Inflammatory macrophage treated with lipopolysaccharide for 1 hour (primary cell): ENCODE measurements at places on chromosomes 4 and X.
A peak's percentile ranks its signal among the peaks of the same experiment; 100 is the strongest.

DNA sequence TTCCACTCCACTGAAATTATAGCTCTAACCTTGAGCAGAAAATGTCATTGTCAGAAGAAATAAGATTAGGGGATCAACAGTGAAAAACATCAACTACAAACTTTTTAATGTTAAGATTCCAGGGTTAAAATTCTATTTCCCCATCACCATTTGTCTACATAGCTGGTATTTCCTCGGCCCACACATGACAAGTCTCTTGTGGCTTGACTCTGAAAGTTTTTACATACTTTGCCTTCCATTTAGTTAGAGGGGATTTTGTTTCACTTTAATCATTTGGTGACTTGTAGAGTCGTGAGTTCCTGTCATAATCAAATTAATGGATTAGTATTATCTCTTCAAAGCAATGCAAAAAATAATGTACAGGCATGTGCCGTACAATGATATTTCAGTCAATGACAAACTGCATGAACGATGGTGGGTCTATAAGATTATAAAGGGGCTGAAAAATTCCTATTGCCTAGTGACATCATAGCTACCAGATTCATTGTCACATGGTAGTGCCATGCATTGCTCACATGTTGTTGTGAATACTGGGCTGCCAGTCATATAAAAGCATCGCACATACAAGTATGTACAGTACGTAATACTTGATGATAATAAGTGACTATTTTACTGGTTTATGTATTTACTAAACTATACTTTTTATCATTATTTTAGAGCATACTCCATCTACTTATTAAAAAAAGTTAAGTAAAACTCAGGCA is 72.0 kb downstream of the ING2 start:
- no peak for DNase-seq

DNA sequence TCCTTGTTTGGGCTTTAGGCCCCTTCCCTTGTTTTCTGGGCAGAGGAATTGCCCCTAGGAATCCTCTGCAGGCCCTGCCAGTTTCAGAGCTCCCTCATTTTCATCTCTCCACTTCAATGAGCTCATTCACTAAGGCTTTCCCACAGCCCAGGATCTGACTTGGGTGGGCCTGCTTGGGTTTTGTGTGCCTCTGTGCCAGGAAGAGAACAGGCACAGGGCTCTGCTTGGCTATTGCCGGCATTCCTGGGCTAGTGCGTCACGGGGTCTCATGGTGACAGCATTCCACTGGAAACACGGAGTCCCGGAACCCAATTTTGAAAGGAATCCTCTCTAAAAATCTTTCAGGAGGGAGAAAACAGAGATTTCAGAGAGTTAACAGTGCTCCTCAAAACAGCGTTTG is 150.5 kb downstream of the VCX3A start:
- DNase-seq = no peak

- no peak for DNase-seq
These were observed 403 bp downstream of the SGCB start for GRCh38 chr4:52037689-52038102.

GRCh38 chr4:166502660-166503059 is 629.6 kb downstream of the TLL1 start:
- no peak for DNase-seq

- no peak for DNase-seq
These were observed 3.1 kb upstream of the P2RY4 start for GRCh38 chrX:70262952-70263567.

GRCh38 chr4:56241500-56241899 is 145.8 kb downstream of the AASDH start:
- no peak for DNase-seq

DNA sequence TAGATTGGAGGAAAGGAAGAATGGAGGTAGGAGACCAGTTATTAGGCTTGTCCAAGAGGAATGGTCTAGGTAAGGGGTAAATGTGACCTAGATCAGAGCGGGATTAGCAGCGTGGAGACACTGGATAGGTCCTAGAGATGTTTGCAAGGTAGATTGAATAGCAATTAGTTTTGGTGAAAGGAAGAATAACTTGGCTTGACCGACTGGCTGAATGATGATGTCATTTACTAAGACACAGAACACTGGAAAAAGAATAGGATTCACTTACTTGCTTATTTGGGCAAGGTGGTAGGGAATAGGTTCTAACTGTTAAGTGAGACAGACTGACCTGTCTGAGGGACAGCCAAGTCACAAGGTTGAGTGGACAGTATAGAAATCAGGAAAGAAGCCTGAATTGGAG is 71.3 kb downstream of the VEGFC start:
- no peak for DNase-seq

DNA sequence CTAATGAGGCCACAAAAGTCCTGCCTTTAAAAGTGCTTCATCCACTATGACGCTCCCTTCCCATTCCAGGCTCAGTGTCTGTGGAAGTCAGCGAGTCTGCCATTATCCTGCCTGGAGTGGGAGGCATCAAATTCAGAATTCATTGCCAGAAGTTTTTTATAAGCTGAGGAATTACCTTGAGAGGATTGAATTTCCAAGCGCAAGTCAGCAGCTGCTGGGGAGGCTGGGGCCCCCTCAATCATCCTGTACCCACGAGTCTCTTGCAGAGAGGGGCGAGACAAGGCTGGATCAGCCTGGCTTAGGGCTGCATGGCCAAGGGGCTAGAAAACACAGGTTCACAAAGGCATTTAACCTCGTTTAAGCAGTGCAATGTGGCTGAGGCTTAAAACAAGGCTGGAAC is 170.5 kb upstream of the NOCT start:
- no peak for DNase-seq

DNA sequence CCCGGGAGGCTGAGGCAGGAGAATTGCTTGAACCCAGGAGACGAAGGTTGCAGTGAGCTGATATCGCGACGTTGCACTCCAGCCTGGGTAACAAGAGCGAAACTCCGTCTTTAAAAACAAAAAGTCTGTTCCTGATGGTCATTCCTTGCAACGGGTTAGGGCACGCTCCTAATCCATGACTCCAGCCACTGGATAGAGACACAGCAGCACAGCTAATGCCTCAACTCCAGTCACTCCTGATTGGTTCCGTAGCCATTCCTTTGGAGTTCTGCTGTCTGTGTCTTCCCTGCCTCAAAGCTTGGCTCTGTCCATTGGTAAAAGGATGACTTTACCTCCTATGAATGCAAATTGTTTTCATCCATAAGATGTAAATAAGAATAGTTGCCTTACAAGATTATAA is 44.3 kb upstream of the FAM9A start:
- DNase-seq = no peak

DNA sequence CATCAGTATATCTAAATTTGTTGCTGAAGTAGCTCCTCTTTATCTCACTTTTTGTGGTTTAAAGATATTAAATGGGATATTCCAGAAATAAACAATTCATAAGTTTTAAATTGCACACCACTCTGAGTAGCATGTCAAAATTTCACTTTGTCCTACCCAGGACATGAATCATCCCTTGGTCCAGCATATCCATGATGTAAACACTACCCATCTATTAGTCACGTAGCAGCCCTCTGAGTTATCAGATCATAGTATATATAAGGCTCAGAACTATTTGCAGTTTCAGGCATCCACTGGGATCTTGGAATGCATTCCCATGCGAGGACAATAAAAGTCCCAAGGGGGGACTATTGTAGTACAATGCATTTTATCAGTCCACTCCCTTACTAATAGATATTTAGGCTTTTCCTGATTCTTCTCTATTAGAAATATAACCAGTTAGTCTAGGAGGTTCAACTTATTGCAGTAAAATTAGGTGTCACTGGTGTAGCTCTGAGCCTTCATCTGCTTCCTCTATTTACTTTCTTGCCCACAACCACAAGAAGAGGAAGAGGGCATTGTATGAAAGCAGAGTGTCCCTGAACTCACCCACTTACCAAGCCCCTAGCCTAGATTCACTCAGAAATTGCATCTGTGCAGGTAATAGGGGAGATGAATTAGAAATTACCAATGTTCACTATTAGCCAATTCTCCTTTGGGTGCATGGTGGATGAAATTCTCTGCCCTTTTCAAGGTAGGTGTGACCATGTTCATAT is 409.8 kb upstream of the GALNT7 start:
- DNase-seq = peak; percentile 28

GRCh38 chrX:155056471-155056870 is 14.5 kb downstream of the CMC4 start:
- DNase-seq = no peak

DNA sequence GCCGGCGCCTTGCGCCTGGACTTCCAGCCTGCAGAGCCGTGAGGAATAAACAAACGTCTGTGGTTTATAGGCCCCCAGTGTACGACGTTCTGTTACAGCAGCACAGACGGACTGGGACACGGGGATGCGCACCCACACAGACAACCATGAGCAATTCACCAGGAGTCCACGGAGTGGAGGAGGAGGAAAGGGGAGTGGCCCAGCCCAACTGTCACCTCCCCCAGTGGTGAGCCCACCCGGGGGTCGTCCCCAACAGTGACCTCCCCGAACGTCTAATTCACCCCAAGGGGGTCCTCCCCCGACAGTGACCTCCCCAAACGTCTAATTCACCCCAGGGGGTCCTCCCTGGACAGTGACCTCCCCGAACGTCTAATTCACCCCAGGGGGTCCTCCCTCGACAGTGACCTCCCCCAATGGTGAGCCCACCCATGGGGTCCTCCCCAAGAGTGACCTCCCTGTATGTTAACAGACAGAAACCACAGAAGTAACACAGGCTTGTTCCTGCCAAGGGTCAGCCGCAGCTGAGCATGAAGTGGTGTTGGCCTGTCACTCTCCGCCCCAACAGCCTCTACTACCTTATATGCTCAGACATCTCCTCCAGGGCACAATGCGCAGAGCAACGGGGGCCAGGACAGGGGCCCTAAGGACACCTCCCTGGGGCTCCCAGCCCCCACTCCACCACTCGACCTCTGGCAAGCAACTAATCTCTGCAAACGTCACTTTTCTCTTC is 6.2 kb downstream of the GAK start:
- DNase-seq = no peak

GRCh38 chr4:177569434-177569833 is 127.2 kb upstream of the AGA start:
- no peak for DNase-seq

- no peak for DNase-seq
These were observed 154.2 kb downstream of the SNCA start for GRCh38 chr4:89682808-89683207.

GRCh38 chr4:146522098-146522868 is 543 bp upstream of the SLC10A7 start:
- peak; percentile 83 for DNase-seq

DNA sequence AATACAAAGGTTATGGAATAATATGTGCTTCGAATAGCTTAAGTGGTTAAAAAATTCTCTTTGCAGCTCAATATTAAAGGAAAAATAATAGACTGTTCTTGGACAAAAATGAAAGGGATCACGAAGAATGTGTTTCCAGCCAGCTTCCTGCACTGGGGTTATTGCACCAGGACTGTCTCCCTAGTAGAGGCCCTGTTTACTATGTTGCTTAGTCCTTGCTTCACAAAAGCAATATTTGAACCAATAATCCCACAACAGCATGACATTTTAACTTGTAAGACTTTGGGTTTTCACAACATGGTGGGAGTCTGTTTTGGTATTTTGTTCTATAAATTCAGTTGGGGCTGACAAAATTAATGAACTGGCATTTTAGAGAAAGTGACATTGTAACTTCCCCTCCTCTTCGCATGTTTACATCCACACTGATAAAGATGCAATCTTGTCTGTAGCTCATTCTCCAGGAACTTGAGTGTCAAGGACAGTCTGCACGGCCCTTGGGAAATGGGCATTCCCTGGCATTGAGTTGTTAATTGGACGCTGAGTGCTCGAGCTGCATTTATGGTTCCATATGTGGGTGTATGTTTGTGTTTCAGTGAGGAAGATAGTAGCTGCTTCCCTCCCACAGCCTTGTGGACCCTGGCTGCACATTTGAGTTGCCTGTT is 39.0 kb downstream of the SHROOM2 start:
- no peak for DNase-seq

DNA sequence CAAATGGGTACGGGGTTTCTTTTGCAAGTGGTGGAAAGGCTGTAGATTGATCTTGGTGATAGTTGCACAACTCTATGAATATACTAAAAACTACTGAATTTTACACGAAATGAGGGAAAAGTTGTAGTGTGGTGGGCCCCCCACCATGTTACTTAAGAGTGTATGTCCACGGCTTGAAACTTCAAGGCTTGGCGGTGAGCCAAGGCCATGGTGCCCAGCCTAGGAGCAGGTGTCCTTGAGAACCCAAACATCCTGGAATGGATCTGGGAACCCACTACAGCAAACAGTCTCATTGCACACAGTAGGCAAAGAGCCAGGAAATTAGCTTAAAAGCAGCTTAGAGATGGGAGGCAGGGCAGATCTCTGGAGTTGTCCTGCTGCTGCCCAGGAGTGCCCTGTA is 62.9 kb downstream of the BRCC3 start:
- DNase-seq = no peak

GRCh38 chr4:74018771-74019170 is 19.7 kb downstream of the CXCL3 start:
- DNase-seq = peak; percentile 90

DNA sequence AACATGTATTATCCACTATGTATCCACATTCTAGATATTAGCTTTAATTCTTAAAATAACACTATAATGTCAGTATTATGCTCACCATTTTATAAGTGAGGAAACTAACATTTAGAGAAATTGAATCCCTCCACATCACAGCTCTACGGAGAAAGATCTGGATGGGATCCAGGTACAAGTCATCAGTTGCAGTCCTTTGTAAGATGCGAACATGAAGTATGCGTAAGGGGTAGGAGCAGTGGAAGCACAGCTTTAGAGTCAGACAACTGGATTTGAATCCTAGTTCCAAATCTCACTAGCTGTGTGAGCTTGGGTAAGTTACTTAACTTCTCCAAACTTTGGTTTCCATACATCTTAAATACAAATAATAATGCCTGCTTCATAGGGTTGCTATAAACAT is 162.5 kb downstream of the ATP10D start:
- no peak for DNase-seq
